ENCODE measurements at places on chromosomes 11 and 22. TPM values are rescaled to one million over a fixed set of nuclear protein-coding genes. Genes with fewer than 3 reads are reported as not detected.

DNA sequence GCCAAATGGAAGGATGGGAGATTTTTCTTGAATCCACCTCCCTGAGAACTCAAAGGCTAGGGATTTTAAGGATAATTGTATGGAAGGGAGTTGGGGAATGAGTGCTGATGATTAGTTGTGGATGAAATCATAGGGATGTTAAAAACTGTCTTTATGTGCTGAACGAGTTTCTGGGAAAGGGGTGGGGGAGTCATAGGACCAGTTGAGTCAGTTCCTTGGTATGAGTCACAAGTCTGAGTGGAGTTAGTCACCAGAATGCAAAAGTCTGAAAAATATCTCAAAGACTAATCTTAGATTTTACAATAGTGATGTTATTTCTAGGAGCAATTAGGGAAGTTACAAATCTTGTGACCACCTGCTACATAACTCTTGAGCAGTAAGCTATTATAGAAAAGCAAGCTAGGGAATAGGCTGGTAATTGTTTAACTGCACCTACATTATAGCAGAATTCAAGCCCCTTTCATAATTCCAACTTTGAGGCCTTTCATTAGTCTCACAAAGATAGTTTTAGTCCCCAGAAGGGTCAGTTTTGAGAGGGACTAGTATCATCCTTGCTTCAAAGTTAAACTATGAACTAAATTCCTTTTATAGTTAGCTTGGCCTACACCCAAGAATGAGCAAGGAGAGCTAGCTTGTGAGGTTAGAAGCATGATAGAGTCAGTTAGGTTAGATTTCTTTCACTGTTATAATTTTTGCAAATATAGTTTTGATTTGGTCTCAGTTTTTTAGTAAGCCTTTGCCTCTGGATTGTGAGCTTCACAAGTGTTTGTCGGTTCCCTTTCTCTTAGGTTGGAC, 668.0 kb downstream of the ETS1 start:
- DNase-seq, result no peak

- no peak for DNase-seq
These were observed 74.7 kb downstream of the SC5D start for GRCh38 chr11:121367001-121367843.

The PKDREJ gene
- 0.47 TPM for polyA plus RNA-seq

- DNase-seq, result no peak
These were observed 70.3 kb downstream of the SCUBE1 start for GRCh38 chr22:43272869-43273318.

DNA sequence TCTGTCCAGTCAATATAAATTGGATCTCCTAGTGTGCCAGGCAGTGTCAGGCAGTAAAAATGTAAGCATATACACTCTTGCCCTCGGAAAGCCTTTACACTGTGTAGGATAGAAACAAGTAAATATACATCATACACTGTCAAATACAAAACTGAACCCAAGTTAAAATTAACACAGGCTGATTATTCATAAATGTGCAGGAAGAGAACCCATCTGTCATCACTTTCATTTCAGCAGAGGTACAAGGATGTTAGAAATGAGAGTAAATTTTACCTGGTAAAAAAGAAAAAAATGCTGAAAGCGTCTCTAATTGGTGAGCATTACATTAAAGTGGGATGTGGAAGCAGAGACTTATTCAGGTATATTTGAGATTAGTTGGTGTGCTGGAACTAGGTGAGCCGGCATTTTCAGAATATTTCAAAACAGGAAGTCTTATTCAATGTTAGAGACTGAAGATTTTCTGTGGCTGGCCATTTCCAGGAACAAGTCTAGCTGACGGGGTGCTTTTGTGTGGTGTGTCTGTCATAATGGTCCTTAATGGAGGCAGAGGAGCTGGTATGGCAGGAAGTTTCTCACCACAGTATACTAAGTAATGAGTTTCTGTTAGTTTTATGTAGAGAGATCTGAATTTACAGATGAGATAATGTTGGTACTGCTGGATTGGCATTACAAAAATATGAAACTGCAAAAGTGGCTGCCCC, 192.6 kb downstream of the CASP12 start:
- DNase-seq, result no peak

DNA sequence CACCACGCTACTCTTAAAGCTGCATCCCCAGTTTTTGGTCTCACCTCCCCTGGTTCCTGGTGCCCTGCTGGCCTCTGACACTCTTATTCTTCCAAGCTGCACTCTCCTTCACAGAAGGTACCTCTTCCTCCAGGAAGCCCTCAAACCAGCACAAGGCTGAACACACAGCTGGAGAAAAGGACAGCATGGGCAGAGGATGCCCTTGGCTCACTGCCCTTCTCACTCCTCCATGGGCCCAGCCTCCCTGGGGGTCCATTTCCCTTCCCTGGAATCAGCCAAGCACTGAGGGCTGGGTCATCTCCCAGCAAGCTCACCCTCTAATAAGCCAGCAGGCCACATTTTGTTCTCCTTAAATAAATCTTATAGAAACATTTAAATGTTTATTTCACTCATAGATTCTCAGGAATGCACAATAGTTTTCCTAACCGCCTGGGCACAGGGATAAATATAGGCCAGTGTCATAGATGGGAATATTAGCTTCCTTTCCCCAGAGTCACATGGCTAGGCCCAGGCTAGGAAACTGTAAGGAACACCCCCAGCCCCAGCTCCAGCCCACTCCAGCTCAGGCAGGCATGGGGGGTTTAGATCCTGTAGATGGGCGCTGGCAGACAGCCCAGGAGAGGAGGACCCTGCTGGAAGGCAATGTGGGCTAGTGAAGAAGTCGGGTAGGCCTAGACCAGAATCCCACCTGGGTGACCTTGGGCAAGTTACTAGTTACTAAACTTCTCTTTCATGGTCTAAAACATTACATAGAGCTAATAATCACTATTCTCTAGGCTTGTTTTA, 51.5 kb downstream of the IRAG1 start:
- DNase-seq, result no peak

DNA sequence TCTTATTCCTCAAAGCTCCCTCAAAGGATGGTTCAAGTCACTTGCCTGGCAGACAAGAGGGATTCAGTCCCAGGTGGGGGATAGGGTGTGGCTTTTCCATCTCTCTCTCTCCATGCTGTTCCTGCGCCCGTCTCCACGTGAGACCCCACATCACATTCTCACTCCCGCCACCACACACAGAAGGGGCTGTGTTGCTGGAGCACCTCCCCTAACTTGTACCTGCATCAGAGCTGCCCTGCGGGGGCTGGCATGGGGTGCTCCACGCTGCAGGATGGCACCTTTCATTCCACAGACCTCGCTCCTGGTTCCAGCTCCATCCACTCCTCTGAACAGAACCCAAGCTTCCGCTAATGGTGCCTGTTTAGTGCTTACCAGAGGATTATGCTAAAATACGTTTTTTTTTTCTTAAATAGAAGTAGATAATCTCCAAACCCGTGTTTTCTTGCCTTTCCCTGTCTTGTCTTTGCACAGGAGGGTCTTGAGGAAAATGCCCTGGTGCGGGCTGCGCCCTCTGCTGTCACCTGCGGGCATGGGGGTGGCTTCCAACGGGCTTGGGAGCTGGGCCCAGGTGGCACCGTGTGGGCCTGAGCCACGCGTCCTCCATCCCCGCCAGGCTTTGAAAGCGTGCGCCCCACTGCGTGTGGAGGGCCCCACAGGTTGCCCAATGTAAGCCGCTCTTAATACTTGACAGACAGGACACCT, 985.6 kb downstream of the BRD1 start:
- no peak for DNase-seq

The TMEM191C gene
- polyA plus RNA-seq, result 0.34 TPM

GRCh38 chr11:66950112-66950535, 8.1 kb downstream of the PC start:
- DNase-seq, result no peak

DNA sequence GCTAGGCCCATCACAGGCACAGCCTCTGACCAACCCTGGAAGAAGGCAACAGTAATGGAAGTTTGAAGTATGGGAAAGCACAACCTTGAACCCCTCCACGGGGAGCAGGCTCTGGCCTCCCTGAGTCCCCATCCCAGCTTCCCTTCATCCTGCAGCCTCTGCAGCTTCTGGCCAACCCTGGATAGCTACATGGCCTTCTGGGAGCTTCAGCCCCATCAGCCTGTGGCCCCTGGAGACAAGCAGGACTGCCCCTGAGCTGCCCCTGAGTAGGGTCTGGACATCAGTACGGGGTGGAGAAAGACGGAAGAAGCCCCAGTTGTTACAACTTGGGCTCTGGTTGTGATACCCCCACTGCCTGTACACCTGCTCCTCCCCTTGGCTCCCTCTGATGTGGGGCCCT, 113.8 kb upstream of the CD82 start:
- DNase-seq, result no peak

The NPTXR gene
- polyA plus RNA-seq, result 5.2 TPM

- DNase-seq, result no peak
These were observed 36.2 kb downstream of the IGHMBP2 start for GRCh38 chr11:68939583-68940555.

GRCh38 chr22:35674335-35674734, 26.1 kb downstream of the APOL6 start:
- DNase-seq, result no peak

- DNase-seq, result no peak
These were observed 15.1 kb downstream of the UQCR10 start for GRCh38 chr22:29782061-29782845.

- DNase-seq, result no peak
These were observed 397.0 kb upstream of the ISX start for GRCh38 chr22:34669001-34669400.

The LRRN4CL gene
- polyA plus RNA-seq, result 20.0 TPM

- DNase-seq, result no peak
These were observed 33.4 kb upstream of the LYVE1 start for GRCh38 chr11:10601837-10602236.

DNA sequence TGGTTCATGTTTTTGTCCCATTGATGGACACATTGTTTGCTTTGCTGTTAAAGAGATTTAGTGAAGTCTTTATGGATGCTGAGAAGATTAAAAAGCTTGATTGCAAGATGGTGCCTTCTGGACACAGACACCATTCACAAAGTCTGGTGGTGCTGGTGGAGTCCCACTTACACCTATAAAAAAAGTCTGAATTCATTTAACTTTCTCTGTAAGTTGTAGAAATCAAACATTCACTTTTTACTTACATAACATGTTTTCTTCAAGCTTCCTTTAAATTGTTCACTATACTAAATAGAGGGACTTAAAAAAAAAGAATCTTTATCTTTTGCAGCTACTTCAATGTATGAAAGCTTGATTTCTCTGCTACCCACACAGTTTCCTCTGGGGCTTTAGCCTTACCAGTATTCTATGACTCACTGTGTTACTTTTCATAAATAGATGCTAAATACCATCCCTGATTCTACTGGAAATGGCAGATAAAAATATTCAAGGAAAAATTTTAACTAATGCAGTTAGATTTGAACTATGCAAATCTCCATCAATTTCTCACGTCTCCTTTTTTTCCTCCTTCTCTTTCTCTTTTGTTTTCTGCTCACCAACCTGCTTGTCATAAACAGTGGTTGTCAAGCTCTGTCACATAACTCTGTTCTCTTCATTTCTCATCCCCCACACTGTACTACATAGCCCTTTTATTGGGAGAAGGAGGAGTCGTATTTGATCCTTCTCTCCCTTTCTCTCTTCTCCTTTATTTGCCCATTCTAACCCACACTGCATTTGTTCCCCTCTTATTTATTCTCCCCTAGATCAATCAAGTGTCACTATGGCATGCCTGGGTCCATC, 89.7 kb downstream of the FAM76B start:
- no peak for DNase-seq

DNA sequence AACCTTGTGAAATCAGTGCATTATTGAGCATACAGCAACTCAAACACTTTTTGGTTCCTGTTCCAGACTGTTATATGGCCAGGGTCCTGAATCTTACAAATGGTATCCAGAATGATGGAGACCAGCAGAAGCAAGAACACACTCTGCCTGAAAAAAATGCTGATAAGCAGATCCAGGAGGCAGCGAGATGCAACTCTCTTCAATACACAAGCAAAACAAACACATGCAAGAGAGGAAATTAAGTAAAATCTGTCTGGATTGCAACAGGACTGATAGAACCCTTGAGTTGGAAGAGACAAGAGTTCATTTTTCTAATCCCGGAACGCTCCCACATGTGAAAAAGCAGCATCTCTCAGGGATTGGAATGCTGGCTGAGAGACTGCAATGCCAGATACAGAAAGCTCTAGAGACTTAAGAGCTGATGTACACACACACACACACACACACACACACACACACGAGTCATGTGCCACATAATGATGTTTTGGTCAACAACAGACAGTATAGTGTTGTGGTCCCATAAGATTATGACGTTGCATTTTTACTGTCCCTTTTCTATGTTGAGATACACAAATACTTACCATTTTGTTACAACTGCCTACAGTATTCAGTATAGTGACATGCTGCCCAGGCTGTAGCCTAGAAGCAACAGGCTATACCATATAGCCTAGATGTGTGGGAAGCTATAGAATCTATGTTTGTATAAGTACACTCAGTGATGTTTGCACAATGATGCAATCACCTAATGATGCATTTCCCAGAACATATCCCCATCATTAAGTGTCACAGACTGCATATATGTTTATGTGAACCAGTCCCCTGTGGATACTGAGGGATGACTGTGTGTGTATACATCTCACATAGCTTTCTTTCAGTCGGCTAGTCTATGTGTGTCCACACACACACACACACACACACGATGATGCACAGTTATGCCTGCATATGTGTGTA, 406.6 kb downstream of the LARGE1 start:
- DNase-seq, result no peak

The GPR83 gene
- 0.18 TPM for polyA plus RNA-seq

The CNIH2 gene
- polyA plus RNA-seq, result 7.3 TPM

DNA sequence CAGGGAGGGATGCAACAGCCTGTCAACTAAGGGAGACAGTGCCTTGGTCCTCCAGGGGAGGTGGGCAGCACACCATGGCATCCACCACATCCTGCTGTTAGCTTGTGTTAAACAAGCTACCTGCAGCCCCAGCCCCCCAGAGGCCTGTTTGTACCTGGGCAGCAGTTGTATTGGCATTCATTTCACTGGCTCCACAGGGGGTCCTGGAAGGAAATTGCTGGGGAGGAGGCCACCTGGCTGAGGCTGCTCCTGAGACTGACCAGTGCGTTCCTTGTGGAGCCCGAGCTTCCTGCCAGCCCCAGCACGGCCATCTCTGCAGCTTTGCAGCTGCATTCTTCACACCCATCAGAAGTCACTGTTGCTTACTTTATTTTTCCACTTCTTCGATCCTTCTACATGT, 479.9 kb downstream of the INSC start:
- no peak for DNase-seq

The MTA2 gene
- 36.5 TPM for polyA plus RNA-seq
